ENCODE measurements at places on chromosomes 4 and X.

DNA sequence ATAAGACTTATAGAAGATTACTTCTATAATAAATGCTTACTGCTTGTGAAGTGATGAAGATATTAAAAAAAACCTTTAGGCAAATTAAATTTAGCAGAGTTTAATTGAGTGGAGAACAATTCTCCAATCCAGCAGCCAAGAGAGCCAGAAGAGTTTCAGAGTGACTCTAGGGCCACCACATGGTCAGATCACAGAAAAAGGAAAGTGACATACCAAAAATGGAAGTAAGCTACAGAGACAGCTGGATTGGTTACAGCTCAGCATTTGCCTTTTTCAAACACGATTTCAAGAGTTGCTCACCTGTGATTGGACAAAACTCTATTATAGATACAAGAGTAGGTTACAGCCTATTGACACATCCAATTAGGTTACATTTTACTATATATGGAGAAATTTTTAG lies 79.0 kb upstream of the TRAM1L1 start:
- no peak for DNase-seq

DNA sequence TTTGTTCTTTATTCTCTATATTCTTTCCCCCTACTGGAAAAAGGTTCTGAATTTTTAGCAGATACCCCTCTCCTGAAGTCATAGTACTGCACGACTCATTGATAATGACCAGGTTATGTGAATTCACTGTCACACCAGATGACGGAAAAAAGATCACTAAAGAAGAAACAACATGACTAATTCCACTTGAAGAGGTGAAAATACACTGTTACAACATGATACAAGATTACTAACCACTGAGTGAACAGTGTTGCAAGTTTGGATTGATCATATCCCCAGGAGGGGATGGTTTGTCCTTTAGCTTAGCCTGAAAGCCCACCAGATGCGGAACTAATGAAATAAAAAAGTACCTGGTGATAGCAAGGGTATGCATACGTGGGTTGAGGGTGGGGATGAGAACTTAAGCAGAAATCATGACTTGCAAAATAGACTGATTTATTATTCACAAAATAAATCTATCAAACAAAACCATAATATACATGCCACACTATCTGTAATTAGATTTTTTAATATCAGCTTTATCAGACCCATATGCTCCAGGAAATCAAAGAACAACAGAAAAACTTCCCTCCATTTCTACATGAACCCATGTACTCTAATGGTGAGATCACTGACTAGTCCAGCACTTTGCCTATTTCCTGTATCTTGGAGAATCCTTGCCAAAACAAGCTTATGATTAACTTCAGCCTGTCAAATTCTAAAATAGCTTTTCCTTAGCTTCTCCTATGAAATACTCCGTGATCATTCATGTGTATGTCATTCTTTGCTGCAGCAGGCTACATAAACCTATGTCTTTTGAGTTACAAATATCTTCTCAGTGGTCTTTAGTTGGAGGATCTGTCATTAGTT lies 257.4 kb upstream of the AGA start:
- DNase-seq = no peak

GRCh38 chr4:22372986-22373385 lies 142.9 kb downstream of the ADGRA3 start:
- no peak for DNase-seq

- no peak for DNase-seq
Observed at GRCh38 chr4:14596028-14596427, 406.3 kb upstream of the CPEB2 start.

GRCh38 chr4:140993370-140993769 lies 139.9 kb downstream of the RNF150 start:
- no peak for DNase-seq

GRCh38 chr4:8225706-8226443 lies 26.8 kb downstream of the SH3TC1 start:
- no peak for DNase-seq

GRCh38 chr4:73439991-73440390 lies 4.0 kb downstream of the AFP start:
- no peak for DNase-seq

DNA sequence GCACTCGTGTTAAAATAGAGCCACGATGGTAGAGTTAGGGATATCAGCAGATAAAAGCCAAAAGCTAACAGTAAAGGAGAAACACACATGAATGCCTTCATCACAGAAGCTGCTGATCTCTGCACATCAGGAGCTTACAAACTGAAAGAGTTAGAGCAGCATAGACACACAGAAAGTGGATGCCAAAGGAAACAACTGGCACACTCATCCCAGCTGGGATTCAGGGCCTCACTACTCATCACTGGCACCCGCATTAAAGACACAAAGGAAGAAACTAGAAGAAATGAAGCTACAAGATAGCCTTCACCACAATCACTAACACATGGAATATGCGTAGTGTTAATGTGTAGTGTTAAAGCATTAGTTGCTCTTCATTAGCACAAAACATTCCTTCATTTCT lies 156.4 kb upstream of the TBL1X start:
- no peak for DNase-seq

DNA sequence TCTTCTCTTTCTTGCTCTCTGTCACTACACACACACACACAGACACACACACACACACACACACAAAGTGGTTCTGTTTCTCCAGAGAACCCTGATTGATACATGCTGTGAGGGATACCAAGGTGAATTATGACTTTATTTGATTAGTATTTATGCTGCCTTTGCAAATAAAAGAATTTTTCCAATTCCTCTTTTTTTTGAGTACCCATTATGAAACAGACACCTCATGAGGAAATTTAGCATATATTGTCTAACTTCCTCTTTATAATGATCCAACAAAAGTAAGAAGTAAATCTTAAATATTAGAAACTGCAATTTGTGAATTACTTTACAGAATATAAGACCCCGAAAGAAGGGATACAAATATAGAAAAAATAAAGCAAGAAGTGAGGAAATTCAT lies 14.3 kb upstream of the RAB28 start:
- DNase-seq = no peak

DNA sequence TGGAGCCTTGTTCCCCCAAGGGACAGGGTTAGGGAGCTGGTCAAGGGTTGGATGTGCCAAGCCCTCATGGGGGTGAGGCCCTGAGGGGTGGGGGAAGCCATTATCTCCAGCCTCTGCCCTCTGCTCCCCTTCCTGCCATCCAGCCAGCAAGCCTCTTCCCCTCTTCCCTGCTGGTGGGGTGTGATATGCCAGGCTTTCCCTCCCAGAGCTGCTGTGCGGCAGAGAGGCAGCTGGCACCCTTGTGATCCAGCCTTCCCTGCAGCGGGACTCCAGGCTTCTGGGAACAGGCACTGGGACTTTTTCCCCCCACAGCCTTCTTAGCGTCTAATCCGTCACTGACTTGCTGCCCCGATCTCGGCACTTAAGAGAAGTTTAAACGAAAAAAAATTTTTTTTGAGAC lies 6.3 kb downstream of the SSR4 start:
- DNase-seq = no peak

GRCh38 chr4:115154826-115155225 lies 41.4 kb upstream of the NDST4 start:
- no peak for DNase-seq

GRCh38 chr4:15936495-15936894 lies 2.0 kb downstream of the FGFBP1 start:
- DNase-seq = no peak

DNA sequence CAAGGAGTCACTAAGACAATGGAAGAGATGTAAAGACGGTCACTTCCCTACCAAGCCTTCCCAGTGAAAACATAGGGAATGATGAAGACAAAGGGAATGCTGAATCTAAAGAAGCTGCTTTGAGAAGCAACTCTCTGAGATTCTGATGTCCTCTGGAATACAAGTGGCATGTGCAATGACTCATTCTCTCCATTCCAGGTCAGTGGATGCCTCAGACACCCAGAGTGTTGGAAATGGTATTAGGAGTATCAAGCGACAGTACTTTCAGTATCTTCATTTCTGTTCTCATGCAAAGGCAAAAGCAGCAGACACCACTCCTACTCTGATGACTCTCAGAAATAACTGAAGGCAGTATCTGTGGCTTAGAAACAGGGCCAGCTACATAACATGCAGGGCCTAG lies 102.6 kb downstream of the FSTL5 start:
- no peak for DNase-seq

- no peak for DNase-seq
Observed at GRCh38 chr4:55172694-55173287, 47.4 kb upstream of the KDR start.

- no peak for DNase-seq
Observed at GRCh38 chrX:133365871-133366611, 49.2 kb downstream of the GPC4 start.

DNA sequence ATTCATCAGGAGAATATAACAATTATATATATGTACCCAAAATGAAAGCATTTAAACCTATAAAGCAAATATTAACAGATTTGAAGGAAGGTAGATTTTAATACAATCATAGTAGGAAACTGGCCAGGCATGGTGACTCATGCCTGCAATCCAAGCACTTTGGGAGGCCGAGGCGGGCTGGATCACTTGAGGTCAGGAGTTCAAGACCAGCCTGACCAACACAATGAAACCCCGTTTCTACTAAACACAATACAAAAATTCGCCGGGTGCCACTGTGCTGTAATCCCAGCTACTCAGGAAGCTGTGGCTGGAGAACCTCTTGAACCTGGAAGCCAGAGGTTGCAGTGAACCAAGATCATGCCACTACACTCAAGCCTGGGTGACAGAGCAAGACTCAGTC lies 118.3 kb downstream of the KCNIP4 start:
- DNase-seq = no peak

DNA sequence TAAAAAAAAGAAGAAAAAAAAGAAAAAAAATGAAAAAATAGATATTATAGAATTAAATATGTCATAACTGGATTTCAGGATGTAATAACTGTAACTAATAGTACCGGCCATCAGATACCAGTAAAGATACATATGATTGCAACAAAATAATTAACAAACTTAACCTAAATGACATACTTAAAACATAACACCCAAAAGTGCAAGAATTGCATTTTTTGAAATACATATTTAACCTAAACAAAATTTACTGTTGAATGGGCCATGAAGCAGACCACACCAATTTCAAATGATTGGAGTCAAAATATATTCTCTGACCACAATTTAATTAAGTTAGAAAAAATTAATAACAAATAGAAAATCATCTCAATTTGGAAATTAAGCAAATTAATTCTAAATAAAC lies 33.1 kb downstream of the GABRA3 start:
- no peak for DNase-seq

GRCh38 chrX:71217298-71217697 lies 5.7 kb upstream of the GJB1 start:
- DNase-seq = no peak

GRCh38 chr4:163474027-163474426 lies 473 bp upstream of the TKTL2 start:
- DNase-seq = no peak

DNA sequence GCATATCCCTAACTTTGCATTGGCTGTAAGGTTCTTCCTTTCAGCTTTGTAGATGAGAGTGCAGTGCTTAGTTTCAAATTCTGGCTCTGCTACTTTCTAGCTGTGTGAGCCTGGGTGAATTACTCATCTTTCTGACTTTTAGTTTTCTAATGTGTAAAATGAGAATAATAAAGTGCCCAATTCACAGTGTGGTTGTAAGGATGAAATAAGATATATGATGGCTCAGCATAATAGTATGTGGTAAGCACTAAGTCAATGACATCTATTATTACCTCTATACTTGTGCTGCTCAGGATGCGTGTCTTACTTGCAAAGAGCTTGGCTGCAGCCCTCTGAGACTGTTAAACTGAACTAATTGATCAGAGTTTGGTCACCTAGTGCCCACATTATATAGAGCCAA lies 30.6 kb upstream of the ETNPPL start:
- DNase-seq = no peak

- no peak for DNase-seq
Observed at GRCh38 chr4:71348586-71348985, 9.8 kb downstream of the SLC4A4 start.

GRCh38 chr4:23889814-23890341 lies at the start of gene PPARGC1A:
Gene PPARGC1A (minus strand): TSS chr4:23890047. CDS start chr4:23889957, 90 bp downstream.
- DNase-seq = no peak

- no peak for DNase-seq
Observed at GRCh38 chr4:174505892-174506291, 16.4 kb downstream of the HPGD start.

GRCh38 chrX:10507876-10508275 lies 112.5 kb downstream of the MID1 start:
- no peak for DNase-seq

- DNase-seq = no peak
Observed at GRCh38 chr4:20761826-20762225, 61.6 kb downstream of the PACRGL start.

GRCh38 chrX:48936429-48937053 lies 17.7 kb upstream of the PIM2 start:
- no peak for DNase-seq
